Forelimb muscle (tissue), 1 donor: ENCODE measurements at places on chromosomes 7 and 10.

- no peak for DNase-seq
Observed at GRCh38 chr7:99380823-99381663, 6.5 kb downstream of the ARPC1B start.

GRCh38 chr7:146636581-146636980 lies 520.0 kb downstream of the CNTNAP2 start:
- no peak for DNase-seq

DNA sequence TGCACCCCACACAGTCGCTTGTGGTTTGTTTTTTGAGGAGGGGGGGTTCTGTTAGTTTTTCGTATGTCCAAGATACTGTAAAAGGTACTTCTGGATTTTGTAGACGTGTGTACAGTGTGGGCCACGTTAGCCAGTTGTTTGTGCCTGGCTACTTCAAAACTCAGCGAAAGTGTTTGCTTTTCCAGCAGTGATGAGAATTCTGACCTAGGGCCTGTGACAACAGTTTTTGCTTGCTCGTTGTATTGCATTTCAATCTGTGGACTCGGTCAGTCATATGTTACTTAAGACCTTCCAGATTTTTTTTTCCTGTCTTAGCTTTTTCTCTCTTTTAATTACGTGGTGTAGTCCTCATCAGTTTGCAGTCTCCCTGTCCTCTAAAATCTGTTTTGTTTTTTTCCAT lies 338.9 kb upstream of the GALNT17 start:
- DNase-seq, result no peak

GRCh38 chr7:84412161-84412969 lies 217.8 kb upstream of the SEMA3A start:
- no peak for DNase-seq

GRCh38 chr7:123763191-123763661 lies 14.4 kb upstream of the WASL start:
- no peak for DNase-seq

- DNase-seq, result no peak
Observed at GRCh38 chr7:17301471-17302456, 3.3 kb downstream of the AHR start.

GRCh38 chr7:39952374-39952773 lies 2.3 kb downstream of the CDK13 start:
- DNase-seq, result no peak

GRCh38 chr10:124459395-124459794 lies 2.2 kb upstream of the LHPP start:
- DNase-seq, result no peak

- peak; percentile 44 for DNase-seq
Observed at GRCh38 chr10:94403380-94404213, 1.3 kb downstream of the TBC1D12 start.

DNA sequence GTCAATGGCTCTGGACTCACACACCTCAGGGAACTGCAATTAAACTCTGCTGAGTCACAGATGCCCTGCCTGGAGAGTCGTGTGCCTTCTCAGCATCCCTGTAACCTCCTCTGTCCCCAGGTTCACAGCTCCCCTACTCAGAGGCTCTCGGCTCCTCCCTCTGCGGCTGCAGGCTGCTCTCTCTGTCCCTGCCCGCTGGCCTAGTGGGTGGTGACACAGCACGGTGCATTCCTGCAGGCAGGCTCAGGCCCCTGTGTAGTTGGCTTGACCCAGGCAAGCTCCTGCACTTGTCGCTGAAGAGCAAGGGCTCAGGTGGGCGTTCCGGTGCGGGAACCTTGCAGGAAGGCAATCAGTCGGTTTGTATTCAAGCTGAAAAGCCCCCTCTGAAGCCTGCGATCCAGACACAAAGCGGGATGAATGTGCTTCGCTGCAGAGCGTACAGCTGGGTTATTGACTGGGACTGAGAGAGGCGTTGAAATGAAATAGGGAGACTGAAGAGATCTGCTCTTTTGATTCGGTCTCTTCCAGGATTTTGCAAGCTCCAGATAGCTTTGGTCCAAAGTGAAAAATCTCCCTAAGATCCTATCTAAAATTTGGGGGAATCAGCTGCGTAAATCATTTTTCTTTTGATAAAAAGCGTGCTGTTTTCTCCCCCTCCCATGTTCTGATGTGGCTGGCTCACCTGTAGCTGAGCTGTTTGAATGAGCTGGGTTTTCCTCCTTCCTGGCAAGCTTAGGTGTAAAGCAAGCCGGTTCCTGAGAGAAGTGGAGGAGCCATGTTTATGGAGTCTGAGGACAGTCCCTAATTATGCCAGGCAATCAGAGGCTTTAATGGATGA lies 208.7 kb upstream of the PHYHIPL start:
- no peak for DNase-seq

- DNase-seq, result no peak
Observed at GRCh38 chr7:101628522-101628921, 574 bp downstream of the MYL10 start.

GRCh38 chr7:151242159-151243044 lies 6.1 kb downstream of the SMARCD3 start:
- no peak for DNase-seq

DNA sequence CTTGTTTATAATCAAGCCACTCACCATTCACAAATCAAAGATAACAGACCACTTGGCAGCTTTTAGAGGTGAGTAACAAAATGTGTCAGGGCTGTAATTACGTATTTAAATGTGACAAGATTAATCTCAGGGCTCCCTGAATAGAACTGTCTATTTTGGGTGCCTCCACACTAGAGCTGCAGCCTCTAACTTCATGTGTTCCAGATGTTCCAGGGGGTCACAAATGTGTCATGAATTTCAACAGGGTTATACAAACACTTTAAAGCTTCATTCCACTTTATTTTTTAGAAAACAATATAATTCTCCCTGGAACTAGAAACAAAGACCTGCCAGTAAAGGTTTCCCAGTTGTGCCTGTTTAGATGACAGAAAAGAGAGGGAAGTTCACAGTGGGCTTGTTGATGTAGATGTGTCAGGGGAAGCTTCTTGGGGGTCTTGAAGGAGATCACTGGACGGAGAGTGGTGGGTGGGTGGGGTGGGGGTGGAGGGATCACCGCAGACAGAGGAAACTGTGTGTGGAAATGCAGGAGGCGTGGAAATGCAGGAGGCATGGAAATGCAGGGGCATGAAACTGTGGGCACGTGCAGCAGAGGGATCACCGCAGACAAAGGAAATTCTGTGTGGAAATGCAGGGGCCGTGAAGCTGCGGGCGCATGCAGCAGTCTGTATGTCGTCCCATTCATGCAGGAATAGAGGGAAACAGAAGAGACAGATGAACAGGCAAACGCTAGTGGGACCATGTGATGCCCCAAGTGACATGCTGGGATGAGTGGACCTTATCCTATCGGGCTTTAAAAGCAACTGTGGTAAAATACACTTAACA lies 42.0 kb upstream of the TRIL start:
- DNase-seq, result no peak

DNA sequence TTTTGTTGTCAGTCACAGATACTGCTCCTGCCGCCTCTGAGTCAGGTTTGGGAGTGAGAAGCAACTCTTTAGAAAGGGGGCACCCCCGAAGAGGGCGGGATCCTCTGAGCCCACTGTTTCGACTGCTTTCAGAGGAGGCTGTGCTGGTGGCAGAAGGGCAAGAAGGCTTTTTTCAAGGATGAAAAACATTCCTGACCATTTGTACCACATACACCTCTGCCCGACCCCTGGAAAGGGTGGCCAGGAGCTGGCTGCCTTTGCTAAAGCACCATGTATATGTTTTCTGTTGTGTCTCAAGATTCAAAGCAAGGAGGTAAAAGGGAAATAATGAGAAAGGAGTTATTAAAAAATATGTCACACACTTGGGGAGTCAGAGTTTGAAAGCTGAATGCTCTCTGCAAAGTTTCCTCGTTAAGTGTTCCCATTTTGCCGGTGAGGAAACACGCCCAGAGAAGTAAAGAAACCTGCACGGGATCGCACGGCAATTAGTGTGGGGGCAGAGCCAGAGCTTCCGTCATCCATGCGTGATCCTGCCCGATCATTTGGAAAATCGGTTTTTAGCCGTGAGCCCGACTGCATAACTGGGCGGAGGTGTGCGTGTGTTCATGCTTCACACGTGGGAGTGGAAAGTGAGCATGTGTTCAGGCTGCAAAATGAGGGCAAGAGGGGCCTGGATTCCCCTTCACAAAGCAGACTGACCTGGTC lies 163.2 kb downstream of the ADAM12 start:
- DNase-seq, result no peak

- DNase-seq, result no peak
Observed at GRCh38 chr10:21528236-21529031, 3.0 kb upstream of the SKIDA1 start.

DNA sequence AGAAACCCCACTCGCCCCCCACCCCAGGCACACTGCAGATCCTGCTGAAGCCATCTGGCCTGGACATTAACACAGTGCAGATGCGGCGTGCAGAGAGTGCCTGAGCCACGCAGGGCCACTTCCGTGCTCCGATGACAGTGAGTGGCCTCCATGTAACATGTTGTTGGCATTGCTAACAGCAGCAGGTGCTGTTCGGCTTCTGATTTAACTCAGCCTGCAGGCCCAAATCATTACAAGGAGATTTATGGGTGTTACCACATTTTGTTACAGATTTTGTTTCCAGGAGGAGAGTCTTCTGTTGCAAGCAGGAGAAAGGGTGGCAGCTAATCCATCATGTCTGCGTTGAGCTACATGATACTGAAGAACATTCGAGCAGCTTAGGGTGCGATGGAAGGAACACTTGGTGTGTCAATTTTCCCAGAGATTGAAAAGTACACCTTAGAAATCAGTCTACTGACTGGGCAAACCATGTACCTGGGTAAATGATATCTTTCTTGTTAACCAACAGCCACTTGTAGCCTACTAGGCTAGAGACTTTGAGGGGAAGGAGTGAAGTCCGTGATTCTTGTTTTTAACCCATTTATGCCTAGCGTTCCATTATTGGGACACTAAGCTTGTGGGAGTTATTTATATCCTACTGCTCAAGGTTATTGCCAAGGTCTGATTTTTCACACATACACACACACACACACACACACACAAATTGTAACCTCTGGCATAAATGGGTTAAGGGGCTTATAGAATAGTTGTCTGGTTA lies 90.0 kb downstream of the JCAD start:
- no peak for DNase-seq

- no peak for DNase-seq
Observed at GRCh38 chr10:5575482-5576153, 50.9 kb downstream of the CALML3 start.

DNA sequence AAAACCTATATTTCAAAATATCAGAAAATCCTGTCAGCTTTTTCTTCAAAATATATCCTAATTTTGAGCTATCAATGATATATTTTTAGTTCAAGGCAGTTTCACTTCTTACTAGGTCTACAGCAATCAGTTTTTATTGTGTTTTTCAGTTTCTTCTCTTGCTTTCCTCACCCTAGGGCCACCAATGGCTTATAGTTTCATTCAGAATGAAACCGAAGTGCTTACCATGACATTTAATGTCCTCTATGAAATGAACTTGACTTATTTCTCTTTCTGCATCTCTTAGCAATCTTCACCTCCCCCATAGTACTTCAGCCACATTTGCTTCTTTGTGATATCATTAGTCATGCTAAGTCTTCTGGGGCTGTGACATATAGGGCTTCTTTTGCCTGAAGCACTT lies 100.3 kb downstream of the ARL5B start:
- DNase-seq, result no peak

DNA sequence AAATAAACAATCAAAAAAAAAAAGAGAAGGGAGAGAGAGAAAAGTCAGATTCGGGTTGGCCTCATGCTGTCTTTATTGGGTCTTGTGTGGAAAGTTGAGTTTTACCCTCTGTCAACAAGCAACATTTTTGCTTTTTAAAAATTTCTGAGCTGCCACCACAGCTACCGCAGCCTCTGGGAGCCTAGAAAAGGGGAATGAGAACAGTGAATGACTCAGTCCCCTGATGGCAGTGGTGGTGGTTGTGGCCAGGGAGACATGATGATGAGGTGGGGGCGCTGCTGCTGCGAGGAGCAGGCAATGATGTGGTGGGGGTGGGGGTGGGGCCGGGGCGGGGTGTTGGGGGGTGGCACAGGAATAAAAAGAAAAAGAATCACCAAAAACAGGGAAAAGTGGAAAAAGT lies 20.0 kb upstream of the CREB3L2 start:
- DNase-seq, result no peak

- no peak for DNase-seq
Observed at GRCh38 chr7:139131601-139132041, 22.1 kb upstream of the ZC3HAV1 start.

- no peak for DNase-seq
Observed at GRCh38 chr10:107072786-107073185, 91.7 kb downstream of the SORCS1 start.

- DNase-seq, result peak; percentile 32
Observed at GRCh38 chr10:114870486-114870885, 48.9 kb downstream of the FHIP2A start.

GRCh38 chr10:26857991-26858706 lies 2.6 kb downstream of the ABI1 start:
- DNase-seq, result no peak

GRCh38 chr7:115127399-115128021 lies 205.6 kb downstream of the MDFIC start:
- DNase-seq, result no peak

- DNase-seq, result no peak
Observed at GRCh38 chr10:79165070-79165778, 96.5 kb downstream of the ZMIZ1 start.

- no peak for DNase-seq
Observed at GRCh38 chr10:100565206-100565985, 29.7 kb downstream of the HIF1AN start.

GRCh38 chr10:15363031-15363430 lies 8.1 kb downstream of the FAM171A1 start:
- no peak for DNase-seq

GRCh38 chr10:27153845-27154193 lies 365 bp downstream of the YME1L1 start:
- DNase-seq, result no peak

DNA sequence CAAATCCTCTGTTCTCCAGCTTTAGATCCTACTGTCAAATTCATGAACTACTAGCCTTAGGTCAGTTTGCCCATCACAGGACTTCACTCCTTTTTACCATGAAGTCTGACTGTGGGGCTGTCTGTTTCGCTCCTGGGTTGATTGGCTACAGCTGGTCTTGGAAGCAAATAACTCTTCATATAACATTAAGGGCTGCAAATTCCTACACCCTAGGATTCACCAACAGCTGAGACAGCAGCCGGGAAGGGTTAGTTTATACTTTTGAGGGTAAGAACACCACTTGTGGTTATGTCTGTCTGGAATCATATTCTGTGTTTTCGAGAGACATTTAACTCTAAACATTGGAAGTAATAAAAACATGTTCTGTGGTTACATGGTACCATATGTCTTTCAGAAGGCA lies 55.9 kb upstream of the KIAA1217 start:
- DNase-seq, result no peak
